Breast epithelium (tissue), 4 donors: ENCODE measurements at places on chromosomes 7 and 10. TPM values are rescaled to one million over a fixed set of nuclear protein-coding genes. Genes with fewer than 3 reads are reported as not detected.

DNA sequence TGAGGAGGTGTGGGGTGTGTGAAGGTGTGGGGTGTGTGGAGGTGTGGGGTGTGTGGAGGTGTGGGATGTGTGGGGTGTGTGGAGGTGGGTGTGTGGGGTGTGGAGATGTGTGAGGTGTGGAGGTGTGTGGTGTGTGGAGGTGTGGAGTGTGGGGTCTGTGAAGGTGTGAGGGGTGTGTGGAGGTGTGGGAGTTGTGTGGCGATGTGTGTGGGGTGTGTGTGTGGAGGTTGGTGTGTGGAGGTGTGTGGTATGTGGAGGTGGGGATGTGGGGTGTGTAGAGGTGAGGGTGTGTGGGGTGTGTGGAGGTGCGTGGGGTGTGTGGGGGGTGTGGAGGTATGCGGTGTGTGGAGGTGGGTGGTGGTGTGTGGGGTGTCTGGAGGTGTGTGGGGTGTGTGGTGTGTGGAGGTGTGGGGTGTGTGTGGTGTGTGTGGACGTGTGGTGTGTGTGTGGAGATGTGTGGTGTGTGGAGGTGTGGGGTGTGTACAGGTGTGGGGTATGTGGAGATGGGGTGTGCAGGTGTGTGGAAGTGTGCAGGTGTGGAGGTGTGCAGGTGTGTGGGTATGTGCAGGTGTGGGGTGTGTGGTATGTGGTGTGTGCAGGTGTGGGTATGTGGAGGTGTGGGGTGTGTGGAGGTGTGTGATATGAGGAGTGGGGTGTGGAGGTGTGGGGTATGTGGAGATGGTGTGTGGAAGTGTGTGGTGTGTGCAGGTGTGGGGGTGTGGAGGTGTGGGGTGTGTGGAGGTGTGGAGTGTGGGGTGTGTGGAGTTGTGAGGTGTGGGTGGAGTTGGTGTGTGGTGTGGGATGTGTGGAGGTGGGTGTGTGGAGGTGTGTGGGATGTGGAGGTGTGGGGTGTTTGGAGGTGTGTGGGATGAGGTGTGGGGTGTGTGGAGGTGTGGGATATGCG, 34.5 kb downstream of the SPDYE17 start:
- H3K4me1 ChIP-seq, result no peaks in the 10 kb centered on the region
- no peaks in the 10 kb centered on the region for H3K36me3 ChIP-seq
- no peaks in the 10 kb centered on the region for H3K27me3 ChIP-seq
- no peak overlapping the region for H3K4me3 ChIP-seq
- no peak overlapping the region for H3K27ac ChIP-seq
- DNase-seq, result no peak

Gene IFIT1B
- total RNA-seq, result not detected

DNA sequence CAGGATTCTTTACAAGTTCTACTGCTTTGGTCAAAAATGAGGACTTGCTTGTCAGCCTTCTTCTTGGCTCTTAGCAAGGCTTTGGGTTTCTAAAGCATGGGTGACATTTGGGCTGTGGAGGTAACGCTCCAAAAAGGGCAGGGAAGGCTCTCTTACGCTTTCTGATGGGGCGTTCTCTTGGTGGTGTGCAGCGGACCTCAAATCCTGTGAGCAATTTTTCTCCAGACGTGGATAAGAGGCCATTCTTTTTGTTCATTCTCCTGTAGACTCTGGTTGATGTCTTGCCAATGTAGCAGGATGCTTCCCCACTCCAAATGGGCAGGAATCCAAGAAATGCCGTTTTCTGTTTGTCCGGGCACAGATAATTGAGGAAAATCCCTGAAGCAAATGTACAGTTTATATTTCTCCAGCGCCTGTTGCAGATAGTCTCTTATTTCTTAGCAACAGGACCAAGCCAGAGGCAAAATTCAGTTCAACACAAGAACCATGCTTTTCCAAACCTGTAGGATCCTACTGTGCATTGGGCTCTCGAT, 138.4 kb upstream of the NFE2L3 start:
- no peak overlapping the region for H3K4me3 ChIP-seq
- no peak overlapping the region for H3K27ac ChIP-seq
- H3K27me3 ChIP-seq, result no peaks in the 10 kb centered on the region
- no peaks in the 10 kb centered on the region for H3K4me1 ChIP-seq
- no peak for DNase-seq

DNA sequence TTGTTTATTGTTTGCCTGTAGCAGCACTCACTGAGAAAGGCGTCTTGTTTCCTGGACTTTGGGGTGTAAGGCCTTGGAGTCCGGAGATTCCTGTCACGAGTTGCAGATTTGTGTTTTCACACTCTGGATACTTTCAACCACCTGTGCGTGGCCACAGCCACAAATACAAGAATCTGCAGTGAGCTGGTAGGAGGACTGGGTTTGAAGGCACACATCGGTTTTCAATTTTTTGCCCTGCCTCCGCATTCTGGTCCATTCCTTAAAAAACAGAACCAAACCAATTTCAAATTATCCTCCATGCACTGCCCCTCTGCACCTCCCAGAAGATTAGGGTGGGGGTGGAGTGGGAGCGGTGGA, 619 bp downstream of the EXOC4 start:
- no peak for DNase-seq
- peak overlapping the region; percentile 90 for H3K27ac ChIP-seq
- no peaks in the 10 kb centered on the region for H3K4me1 ChIP-seq
- peak overlapping the region; percentile 88 for H3K4me3 ChIP-seq

DNA sequence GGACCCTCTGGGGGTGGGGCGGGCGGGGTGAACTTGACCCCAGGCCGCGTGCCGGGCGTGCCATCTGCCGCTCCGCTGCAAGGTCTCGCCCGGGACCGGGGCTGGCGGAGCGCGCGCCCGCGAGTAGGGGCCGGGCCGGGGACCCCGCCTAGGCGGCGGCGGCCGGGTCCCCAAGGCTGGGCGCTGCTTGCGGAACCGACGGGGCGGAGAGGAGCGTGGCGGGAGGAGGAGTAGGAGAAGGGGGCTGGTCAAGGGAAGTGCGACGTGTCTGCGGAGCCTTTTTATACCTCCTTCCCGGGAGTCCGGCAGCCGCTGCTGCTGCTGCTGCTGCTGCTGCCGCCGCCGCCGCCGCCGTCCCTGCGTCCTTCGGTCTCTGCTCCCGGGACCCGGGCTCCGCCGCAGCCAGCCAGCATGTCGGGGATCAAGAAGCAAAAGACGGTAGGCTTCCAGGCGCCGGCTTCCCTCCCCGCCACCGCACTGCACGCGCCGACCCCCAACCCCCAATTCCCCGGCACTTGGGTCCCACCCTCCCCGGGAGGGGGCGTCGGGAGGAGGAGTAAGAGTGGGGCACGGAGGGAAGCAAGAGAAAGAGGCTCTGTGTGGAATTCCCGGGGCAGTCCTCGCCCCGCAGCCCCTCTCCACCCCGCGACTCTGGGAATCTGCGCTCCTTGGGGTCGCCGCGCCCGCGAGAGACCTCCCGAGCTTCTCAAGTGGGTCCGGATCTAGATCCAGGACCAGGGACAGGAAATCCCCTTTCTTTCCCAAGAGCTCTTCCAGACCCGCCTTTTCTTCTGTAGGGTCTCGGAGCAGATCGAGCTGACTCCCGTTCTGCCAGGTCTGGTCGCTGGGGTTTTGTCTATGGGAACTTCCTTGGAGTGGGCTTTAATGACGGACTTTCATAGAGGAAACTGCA, at the start of gene PAPSS2:
Gene PAPSS2 (plus strand): TSS at position 308 of the 913 bp plus-strand sequence. CDS start 104 bp downstream, at position 412.
- peak within 1 kb of the TSS; percentile 78 for H3K4me3 ChIP-seq
- DNase-seq, result peak; percentile 59
- no peaks in the 10 kb centered on the region for H3K4me1 ChIP-seq
- no peaks in the 10 kb centered on the region for H3K36me3 ChIP-seq
- H3K27me3 ChIP-seq, result no peaks in the 10 kb centered on the region

GRCh38 chr10:112475575-112476218, 28.7 kb downstream of the VTI1A start:
- no peaks in the 10 kb centered on the region for H3K27me3 ChIP-seq
- H3K36me3 ChIP-seq, result no peaks in the 10 kb centered on the region
- no peak overlapping the region for H3K4me3 ChIP-seq
- no peak overlapping the region for H3K27ac ChIP-seq
- no peak for DNase-seq

DNA sequence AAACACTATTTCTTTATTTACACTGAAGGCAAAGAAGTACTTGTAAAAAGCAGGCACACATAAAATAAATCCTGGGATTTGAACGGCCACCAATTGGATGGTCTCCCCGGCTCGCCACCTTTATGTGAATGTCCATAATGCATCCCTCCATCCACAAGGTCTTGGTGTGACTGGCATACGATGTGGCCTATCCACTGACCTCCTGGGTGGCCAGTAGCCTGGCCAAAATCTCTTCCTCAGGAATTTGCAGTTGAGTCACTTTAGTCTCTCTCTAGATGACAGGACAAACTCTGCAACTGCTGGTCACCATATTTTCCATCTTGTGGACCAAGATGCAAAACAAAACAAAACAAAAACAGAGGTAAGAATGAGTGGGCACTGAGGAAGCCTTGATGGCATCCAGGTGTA, 39.1 kb downstream of the CDK1 start:
- no peaks in the 10 kb centered on the region for H3K27me3 ChIP-seq
- no peak overlapping the region for H3K4me3 ChIP-seq
- H3K4me1 ChIP-seq, result no peaks in the 10 kb centered on the region
- no peak overlapping the region for H3K27ac ChIP-seq
- no peak for DNase-seq

DNA sequence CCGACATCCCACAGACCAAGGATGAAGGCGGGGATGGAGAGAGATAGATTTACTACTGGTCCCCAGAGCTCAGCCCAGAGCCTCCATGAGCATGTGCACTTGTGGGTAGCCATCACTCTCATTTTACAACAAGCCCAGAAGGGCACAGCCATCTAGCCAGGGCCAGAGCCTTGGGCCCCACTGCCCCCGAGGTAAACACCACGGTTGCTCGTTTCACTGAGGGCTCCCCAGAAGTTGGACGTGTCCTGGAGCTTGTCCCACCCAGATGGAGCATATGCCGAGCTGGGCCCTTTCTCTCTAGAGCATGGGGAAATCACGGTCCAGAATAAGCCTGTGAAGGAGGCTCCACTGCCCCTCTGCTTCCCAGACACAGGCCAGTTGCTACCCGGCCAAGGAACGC, 9.0 kb upstream of the TMEM120A start:
- no peak overlapping the region for H3K27ac ChIP-seq
- H3K4me1 ChIP-seq, result no peaks in the 10 kb centered on the region
- no peaks in the 10 kb centered on the region for H3K27me3 ChIP-seq

DNA sequence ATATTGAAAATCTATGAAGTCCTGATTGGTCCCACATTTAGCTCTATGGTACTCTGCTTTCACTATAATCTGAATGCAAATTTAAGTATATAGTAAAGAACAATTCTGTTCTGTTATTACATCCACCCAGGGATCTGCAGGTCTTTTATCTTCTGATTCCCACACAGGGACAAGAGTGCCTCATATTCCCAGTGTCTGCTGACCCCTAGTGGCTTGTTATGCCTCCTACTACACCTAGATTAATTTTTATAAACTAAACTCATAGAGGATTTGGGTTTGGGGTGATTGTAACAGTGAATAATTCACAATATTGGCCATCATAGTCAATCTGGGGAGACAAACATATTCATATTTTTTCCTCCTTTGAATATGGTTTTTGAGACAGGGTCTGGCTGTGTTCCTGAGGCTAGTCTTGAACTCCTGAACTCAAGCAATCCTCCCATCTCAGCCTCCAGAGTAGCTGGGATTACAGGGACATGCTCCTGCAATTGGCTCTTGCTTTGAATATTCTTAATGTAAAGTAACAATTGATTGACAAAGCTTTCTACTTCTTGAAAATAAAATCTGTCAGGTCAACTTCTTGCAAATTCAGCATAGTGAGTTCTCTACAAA, 282.1 kb downstream of the KCND2 start:
- no peak overlapping the region for H3K4me3 ChIP-seq
- no peaks in the 10 kb centered on the region for H3K36me3 ChIP-seq

DNA sequence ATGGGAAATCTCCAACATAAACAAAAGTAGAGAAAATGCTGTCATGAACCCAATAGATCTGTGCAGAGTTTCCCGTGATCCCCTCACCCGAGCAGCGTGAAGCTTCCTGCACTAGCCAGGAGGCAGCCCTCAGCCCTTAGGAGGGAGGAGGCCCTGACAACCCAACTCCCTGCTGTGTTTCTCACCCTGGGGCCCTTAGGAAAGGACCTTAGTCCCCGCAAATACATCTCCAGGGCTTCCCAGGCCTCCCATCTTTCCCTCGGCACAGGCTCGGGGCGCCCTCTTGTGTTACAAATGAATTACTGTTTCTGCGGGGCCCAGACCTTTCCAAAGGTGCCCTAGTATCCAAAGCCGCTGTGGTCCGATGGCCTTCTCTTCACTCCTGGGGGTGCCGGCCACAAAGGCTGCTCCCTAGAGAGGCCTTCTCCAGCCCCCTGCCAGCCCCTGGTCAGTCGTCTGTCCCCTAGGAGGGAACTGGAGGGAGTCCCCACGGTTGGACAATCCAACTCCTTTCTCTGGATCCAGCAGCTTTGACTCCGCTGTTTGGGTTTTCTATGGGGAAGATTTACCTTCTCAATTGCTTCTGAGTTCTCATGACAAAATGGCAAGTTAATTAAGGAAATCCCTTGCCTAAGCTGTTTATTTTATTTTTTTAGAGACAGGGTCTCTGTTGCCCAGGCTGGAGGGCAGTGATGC, 49.9 kb upstream of the SH2B2 start:
- no peaks in the 10 kb centered on the region for H3K4me1 ChIP-seq
- H3K4me3 ChIP-seq, result no peak overlapping the region
- H3K27me3 ChIP-seq, result no peaks in the 10 kb centered on the region
- DNase-seq, result no peak
- H3K36me3 ChIP-seq, result no peaks in the 10 kb centered on the region
- no peak overlapping the region for H3K27ac ChIP-seq

DNA sequence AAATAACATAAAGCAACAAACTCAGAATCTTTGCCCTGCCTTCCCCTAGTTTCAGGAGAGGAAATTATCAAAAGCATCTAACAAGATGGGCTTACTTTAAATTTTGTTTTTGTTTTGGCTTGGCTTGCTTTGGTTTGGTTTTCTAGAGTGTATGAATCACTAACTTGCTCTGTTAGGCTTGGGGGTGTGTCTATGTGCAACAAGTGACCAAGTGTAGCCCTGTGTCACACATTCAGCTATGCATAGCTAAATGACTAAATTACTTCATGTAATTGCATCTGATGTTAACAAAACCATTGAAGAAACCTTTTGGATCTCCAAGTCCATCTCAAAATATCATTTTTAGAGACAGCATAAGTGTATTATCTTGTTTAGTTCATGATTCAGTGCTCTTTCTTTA, 251.0 kb downstream of the TFEC start:
- no peak overlapping the region for H3K27ac ChIP-seq
- no peaks in the 10 kb centered on the region for H3K4me1 ChIP-seq
- no peak for DNase-seq
- no peaks in the 10 kb centered on the region for H3K36me3 ChIP-seq
- H3K27me3 ChIP-seq, result no peaks in the 10 kb centered on the region

- no peaks in the 10 kb centered on the region for H3K27me3 ChIP-seq
- H3K27ac ChIP-seq, result no peak overlapping the region
- no peak for DNase-seq
- H3K36me3 ChIP-seq, result no peaks in the 10 kb centered on the region
Observed at GRCh38 chr10:84693006-84693405, 364.6 kb downstream of the CCSER2 start.

Gene ABCB1
- total RNA-seq, result 12.8 TPM

GRCh38 chr7:2873686-2874551, 29.8 kb upstream of the GNA12 start:
- H3K4me1 ChIP-seq, result no peaks in the 10 kb centered on the region
- no peak overlapping the region for H3K4me3 ChIP-seq
- peak overlapping the region; percentile 19 for H3K27ac ChIP-seq
- H3K27me3 ChIP-seq, result no peaks in the 10 kb centered on the region
- no peaks in the 10 kb centered on the region for H3K36me3 ChIP-seq
